ENCODE measurements at places on chromosomes 12 and 14.

- DNase-seq: no peak
- no peak overlapping the region for H3K4me3 ChIP-seq
- no peaks in the 10 kb centered on the region for H3K4me1 ChIP-seq
- no peak overlapping the region for H3K27ac ChIP-seq
- no peaks in the 10 kb centered on the region for H3K36me3 ChIP-seq
- no peaks in the 10 kb centered on the region for H3K27me3 ChIP-seq
These were observed 30.3 kb downstream of the FBXL14 start for GRCh38 chr12:1564067-1564466.

DNA sequence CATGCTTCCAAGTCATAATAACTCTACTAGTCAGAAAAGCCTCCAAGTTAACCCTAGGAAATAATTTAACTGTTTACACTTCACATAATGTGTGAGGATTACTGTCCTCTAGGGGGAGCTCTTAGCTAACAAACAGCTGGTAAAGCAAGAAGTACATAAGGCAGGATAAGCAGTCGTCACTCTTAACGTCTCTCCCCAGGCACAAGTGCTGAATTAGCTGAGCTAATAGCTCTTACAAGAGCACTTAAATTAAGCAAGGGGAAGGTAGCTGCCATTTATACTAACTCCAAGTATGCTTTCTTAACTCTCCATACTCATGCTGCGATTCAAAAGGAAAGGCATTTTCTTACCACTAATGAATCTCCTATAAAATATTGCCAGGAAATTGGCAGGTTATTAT lies 79.3 kb upstream of the TSPAN11 start:
- no peaks in the 10 kb centered on the region for H3K27me3 ChIP-seq
- H3K4me3 ChIP-seq: no peak overlapping the region
- no peaks in the 10 kb centered on the region for H3K36me3 ChIP-seq
- peak; percentile 37 for DNase-seq
- H3K4me1 ChIP-seq: no peaks in the 10 kb centered on the region

- no peak overlapping the region for H3K27ac ChIP-seq
- no peaks in the 10 kb centered on the region for H3K36me3 ChIP-seq
- H3K4me3 ChIP-seq: no peak overlapping the region
- H3K27me3 ChIP-seq: no peaks in the 10 kb centered on the region
These were observed 266.9 kb downstream of the KTN1 start for GRCh38 chr14:55846826-55847446.

GRCh38 chr12:6231359-6232268 lies 31.4 kb downstream of the CD9 start:
- no peak overlapping the region for H3K27ac ChIP-seq
- no peaks in the 10 kb centered on the region for H3K36me3 ChIP-seq
- H3K27me3 ChIP-seq: no peaks in the 10 kb centered on the region
- H3K4me3 ChIP-seq: no peak overlapping the region
- DNase-seq: no peak

- H3K27me3 ChIP-seq: no peaks in the 10 kb centered on the region
- no peak overlapping the region for H3K4me3 ChIP-seq
- no peak overlapping the region for H3K27ac ChIP-seq
- no peaks in the 10 kb centered on the region for H3K4me1 ChIP-seq
- H3K36me3 ChIP-seq: no peaks in the 10 kb centered on the region
- DNase-seq: no peak
These were observed 65.3 kb upstream of the PTPRR start for GRCh38 chr12:70985850-70986249.

DNA sequence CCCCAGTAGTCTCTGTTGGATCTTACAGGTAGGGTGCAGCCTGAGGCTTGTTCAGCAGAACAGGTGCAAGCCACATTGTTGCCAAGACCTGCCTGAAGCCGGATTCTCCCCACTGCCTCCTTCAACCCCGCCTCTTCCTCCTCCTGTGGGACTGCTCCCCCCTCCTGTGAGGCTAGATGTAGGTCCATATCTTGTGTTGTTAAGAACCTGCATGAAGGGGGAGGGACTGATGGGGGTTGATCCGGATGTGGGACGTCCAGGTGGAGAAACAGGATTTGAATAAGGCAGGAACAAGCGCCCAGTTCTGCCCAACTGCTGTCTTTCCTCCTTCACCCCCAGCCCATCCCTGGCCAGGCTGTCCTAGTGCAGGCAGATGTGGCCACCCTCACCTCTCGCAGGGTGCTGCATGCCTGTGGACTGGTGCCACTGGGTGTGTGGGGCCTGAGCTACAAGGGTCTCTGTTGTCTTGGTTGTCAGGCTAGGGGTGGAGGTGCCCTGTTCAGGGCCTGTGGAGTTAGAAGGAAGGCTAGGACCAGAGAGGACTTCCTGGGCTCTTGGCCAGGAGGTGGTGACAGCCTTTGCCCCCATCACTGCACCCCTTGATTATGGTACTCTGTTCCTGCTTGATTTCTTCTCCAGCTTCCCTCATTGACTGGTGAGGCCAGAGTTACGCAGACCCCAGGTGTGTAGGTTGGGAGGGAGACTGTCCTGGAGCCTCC lies 1.4 kb downstream of the NR4A1 start:
- peak; percentile 50 for DNase-seq
- no peaks in the 10 kb centered on the region for H3K36me3 ChIP-seq
- peaks cover 21% of the 10 kb centered on the region for H3K4me1 ChIP-seq
- peak overlapping the region; percentile 93 for H3K27ac ChIP-seq
